ENCODE measurements at places on chromosomes 3 and 15. TPM values are rescaled to one million over a fixed set of nuclear protein-coding genes. Genes with fewer than 3 reads are reported as not detected.

The ACOX2 gene
- total RNA-seq = not detected

The MKRN2OS gene
- total RNA-seq = not detected

The ALPK3 gene
- 0.10 TPM for total RNA-seq

The CEMIP gene
- total RNA-seq = 0.07 TPM
